BJ (cell line): ENCODE measurements at places on chromosomes 6 and 20.

GRCh38 chr6:1770968-1771723, 161.4 kb downstream of the FOXC1 start:
- no peak for DNase-seq

- no peak for DNase-seq
These were observed 5.6 kb upstream of the POLR1H start for GRCh38 chr6:30055513-30055912.

DNA sequence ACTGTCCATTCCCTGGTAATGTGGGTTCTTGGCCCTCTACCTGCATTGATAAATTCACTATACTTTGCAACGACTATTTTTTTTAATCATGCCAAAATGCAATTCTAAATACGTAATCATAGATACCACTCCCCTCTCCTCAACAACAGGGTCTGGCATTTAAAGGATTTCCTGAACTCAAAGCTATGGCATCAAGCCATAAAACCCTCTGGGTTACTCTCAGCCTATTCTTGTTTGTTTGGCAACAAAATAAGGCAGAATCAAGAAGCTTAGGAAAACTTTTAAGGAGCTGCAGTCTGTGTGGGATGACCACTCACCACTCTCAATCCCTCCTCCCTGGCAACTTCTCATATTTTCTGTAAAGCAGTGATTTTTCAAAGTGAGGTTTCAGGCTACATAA, 669.9 kb upstream of the ID4 start:
- no peak for DNase-seq

DNA sequence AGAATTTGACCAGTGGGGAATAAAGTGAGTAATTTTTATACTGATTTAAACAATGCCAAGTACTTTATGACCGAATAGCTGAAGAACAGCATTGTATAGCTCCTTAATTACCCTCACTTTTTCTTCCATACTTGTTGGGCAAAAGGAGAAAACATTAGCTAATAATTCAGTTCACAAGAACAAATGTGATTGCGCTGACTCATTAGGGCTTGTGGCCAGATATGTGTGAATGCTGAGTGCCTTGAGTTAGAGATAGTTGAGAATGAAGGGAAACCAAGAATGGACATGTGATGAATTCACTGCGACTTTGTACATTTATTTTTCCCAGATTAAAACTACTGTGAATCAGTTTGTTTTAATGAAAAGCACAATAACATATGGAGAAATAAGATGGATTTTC, 669.4 kb downstream of the TFAP2A start:
- no peak for DNase-seq

DNA sequence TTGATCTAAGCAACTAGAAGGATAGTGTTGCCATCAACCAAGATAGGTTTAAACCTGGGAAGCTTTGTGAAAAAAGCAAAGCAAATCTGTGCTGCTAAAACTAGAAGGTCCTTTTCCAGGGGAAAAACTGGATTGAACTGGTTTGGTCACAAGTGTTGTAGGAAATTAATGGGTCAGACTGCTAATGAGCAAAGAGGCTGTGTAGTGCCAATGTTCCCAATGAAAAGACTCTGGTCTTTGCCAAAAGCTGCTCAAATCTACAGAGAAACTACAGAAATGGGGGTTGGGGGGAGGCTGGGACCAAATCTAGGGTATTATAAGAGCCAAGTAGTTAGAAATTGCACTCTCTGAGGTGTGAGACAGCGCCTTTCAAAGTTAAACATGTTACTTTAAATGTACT, 85.0 kb downstream of the PLCG1 start:
- DNase-seq = no peak

GRCh38 chr6:109073344-109074132, 21.1 kb downstream of the SESN1 start:
- DNase-seq = no peak

- no peak for DNase-seq
These were observed at the start of gene MYCT1 for GRCh38 chr6:152697634-152698033. Gene MYCT1 (plus strand): TSS chr6:152697897. CDS start chr6:152697903, 6 bp downstream.

- no peak for DNase-seq
These were observed 2.9 kb upstream of the ZBTB46 start for GRCh38 chr20:63833776-63834490.

- no peak for DNase-seq
These were observed 7.1 kb upstream of the TNFRSF6B start for GRCh38 chr20:63689046-63690002.

DNA sequence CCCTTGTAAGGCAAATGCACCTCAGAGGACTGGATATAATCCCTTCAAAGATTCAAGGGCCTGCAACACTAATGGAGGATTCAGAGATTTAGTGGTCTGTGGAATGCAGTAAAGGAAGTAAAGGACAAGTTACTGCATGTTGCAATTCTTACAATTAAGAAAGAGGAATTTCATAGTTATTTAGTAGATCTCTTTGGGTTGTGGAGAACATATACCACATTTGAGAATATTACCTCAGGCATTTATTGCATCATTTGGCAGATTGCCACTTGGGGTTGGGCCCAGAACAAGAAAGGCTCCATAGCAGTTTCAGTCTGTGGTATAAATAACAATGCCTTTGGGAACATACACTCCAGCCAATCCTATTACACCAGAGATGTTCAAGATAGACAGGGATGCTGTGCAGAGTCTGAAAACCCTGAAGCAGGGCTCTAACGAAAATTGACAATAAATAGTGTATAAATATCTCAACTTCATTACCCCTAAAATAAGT, 20.9 kb upstream of the EPM2A start:
- peak; percentile 88 for DNase-seq

DNA sequence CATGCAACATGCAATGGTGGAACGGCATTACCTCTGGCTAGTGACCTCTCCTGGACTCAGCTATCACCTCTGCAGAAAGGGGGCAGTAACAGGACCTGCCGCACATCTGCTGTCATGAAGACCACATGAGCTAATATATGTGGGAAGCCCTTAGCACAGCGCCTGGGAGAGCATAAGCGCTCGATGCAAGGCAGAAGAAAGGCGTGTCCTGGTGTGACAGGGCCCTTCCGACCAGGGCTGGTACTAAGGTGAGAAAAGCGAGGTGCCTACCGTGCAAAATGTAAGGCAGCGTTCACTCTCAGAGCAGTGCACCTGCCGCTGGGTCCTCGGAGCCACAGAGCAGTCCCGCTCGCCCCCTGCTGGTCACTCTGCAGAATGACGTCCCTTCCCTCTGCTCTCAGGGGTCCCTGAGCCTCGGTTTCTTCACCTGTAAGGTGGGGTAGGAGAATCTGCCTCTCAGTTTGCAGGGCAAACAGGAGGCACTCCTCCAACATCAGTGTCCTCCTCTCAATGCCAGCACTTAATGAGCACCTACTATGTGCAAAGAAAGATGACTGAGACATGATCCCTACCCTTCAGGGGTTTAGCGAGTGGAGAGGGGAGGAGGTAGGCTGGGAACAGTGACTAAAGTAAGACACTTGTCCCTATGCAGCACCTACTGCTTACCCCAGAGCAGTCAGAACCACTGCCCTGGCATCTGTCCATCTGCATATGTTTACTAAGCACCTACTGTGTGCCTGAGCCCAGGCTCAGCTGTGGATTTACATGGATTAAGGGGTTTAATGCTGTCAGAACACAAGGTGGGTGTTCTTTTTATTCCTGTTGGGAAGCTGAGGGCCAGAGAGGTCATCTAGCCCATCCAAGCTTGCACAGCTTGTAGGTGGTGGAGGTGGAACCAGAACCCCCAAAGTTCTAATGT, 41.1 kb upstream of the PTGIS start:
- no peak for DNase-seq

GRCh38 chr6:16430391-16431089, 192.2 kb downstream of the GMPR start:
- DNase-seq = no peak

DNA sequence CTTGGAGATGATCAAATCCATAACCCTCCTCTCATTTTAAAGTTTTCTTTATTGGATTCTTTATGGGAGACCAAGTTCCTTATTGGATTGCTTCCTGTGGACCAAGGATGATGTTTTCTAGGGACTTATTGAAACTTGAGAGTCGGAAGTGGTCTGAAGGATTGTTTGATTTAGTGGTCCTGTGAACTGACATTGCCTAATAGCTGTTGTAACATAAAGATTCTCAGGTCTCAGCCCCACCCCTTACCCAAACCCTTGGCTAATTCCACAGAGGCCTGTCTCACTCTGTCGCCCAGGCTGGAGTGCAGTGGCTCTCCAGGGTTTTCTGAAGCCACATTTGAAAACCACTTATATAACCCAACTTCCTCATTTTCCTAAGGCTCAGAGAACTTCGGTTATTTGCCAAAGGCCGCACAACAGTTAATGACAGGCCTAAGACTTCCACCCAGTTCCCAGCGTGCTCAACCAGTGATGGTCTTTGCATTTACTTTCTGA, 77.0 kb downstream of the ATXN1 start:
- DNase-seq = no peak

- DNase-seq = no peak
These were observed 19.5 kb downstream of the SDCBP2 start for GRCh38 chr20:1309439-1309847.

GRCh38 chr20:11851646-11852045, 66.0 kb upstream of the BTBD3 start:
- no peak for DNase-seq

DNA sequence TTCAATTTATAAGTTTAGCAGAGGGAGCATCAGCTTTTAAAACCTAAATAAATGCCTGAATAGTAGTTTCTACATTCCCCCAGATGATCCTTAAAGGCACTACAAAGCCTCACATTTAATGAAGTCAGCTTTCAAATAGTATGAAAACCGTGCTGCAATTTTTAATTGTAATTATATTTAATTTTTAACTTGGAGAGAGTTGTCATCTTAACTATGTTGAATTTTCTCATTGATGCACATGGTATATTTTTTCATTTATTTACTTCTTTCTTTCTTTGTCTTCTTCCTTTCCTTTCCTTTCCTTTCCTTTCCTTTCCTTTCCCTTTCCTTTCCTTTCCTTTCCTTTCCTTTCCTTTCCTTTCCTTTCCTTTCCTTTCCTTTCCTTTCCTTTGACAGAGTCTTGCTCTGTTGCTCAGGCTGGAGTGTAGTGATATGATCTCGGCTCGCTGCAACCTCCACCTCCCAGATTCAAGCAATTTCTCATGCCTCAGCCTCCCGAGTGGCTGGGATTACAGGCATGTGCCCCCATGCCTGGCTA, 7.7 kb upstream of the SF3B5 start:
- no peak for DNase-seq

DNA sequence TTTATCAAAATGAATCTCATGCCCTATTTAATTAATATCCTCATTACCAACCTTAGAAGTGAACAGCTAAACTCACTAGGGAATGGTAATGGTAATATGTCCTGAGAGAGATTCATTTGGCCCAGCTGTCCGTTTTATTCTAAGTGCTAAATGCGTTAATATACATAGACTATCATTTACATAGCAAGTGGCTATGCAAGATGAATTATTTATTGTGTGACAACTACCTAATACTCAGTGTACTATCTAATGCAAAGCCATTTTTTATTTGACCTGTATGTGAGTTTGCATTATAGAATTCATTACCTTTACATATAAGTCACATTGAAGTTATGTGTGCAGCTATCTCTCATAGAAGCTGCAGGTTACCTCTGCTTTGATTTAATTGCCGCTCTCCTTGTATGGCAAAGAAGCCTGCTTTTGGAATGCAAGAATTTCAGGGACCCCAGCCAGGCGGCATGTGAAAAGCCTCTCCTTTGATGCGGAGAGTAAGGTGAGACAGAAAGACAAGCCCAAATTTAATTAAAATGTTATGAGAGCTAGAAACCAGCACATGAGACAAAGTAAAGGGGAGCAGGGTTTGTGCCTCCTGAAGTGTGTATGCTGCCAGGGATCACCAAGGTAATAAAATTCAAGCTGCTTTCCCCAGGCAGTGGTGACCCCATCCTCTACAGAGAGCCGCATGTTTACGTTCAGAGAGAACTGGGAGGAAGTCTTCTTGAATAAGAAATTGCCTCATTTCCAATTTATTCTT, 693.0 kb upstream of the MAP3K7 start:
- no peak for DNase-seq

DNA sequence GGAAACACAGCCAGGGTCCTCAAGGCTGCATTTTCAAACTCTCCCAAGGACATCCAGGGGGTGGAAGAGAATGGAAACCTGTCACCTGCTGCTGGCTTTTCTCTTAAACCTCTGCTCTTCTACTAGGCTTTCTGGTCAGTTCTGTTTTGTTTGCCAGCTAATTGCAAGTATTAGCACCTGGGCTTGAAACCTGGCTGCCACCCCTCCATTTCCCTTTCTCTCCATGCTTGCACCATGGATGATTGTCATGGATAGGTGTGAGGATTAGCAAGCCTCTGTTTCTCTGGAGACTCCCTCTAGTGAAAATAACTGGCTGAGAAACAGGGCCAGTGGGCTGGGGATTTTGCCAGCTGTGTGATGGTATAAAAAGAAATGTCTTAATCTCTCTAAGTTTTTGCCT, 33.0 kb upstream of the GPR6 start:
- DNase-seq = no peak

GRCh38 chr6:135439549-135439948, 58.0 kb downstream of the AHI1 start:
- no peak for DNase-seq

DNA sequence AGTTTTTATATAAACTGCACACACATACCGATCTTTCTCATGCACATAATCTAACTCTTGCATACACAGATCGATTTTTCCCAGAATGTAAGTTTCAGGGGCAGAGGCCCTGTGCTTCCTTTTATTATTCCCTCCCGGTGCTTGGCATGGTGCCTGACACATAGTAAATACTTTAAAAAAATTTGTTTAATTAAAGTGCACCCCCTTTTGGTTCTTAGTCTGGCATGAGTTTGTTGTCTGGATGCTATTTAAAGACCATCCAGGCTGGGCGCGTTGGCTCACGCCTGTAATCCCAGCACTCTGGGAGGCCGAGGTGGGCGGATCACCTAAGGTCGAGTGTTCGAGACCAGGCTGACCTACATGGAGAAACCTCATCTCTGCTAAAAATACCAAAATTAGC, 5.4 kb upstream of the DEK start:
- DNase-seq = no peak

GRCh38 chr20:48214601-48215000, 429.3 kb upstream of the SULF2 start:
- no peak for DNase-seq

DNA sequence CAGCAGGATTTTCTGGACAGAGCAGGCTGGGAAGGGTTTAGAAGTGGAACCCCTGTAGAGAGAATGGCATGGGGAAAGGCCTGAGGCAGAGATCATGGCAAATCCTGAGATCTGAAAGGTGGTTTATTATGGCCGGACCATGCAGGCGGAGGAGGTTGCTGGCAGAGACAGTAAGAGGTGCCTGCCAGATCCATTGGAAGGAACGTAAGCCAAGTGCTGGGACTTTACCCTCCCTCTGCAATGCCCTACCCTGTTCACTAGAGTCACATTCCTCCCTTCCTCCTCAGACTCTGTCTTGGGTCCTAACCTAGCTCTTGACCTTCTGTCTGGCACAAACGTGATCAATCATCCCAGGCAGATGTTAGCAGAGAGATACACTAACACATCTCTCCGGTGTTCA, 66.4 kb upstream of the SLC22A23 start:
- no peak for DNase-seq

GRCh38 chr20:40630099-40630498, 58.9 kb downstream of the MAFB start:
- DNase-seq = no peak

GRCh38 chr20:46127396-46128010, 9.4 kb downstream of the CD40 start:
- DNase-seq = no peak

GRCh38 chr6:1403851-1404712, 14.7 kb downstream of the FOXF2 start:
- no peak for DNase-seq
